Left kidney (tissue), 8 donors: ENCODE measurements at places on chromosomes 1 and 21.

- DNase-seq: no peak
Measured at GRCh38 chr1:41762251-41762650, 156.5 kb downstream of the HIVEP3 start.

- DNase-seq: no peak
Measured at GRCh38 chr1:64050601-64051000, 152.8 kb upstream of the UBE2U start.

DNA sequence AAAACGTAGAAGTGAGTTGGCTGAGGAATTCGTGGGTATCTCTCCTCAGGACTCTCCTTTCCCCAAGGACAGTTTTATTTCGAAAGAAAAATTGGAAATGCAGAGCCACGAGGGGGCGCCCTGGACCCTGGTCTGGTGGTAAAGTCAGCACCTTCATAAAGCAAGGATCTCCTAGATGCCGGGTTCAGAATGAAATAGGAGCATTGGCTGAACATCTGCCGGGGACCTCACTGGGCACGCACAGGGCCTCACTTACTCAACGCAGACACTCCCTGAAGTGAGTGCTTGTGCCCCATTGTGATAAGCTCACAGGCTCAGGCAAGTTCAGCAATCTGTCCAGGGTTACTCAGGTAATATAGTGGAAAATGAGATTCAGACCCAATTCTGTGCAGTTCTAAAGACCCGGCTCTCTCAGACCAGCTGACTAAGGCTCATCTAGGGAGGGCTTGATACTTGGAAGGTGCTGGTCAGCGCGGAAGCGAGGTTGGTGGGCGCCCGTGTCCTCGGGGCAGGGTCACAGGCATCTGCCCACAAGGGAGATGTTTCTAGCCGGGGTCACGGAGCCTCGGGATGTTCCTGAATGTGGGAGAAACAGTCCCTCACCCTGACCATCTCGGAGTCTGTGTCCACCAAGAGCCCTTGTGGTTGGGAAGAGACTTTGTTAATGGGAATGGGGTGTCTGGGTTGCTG is 55.7 kb upstream of the ETV3 start:
- peak; percentile 49 for DNase-seq

DNA sequence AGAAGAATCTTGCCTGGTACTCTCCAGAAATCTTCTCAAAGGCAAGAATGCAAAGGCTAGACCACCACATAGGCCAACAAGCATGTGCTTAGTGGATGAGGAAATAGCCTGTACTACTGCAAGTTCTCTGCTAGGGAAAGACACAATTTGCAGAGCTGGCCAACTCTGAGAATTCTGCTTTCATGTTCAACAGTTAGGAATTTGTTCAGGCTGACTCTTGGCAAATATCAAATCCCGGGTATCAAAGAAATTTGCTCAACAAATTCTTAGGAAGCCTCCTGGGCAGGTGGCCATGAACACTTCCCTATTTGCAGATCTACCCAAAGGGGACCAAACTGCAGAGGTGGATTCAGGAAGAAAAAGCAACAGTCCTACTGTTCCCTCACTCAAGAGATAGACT is 15.0 kb upstream of the H3-3A start:
- no peak for DNase-seq

DNA sequence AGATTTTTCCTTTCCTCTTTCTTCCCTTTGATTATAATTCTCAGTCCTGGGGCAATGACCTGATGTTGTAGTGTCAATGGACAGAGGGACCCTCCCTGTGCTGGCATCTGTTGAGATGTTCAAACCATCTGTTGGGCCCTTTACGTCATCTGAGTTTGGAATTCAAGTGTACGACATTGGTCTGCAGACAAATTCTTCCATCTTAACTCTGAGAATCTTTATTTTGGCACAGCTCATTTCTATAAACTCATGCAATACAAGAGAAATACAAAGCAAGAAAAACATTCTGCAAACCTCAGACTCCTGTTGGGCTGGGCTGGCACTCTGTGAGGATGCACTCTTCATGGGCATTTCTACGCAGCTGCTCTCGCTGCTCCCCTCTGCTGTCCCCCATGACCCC is 54.2 kb downstream of the IFI44 start:
- DNase-seq: no peak

DNA sequence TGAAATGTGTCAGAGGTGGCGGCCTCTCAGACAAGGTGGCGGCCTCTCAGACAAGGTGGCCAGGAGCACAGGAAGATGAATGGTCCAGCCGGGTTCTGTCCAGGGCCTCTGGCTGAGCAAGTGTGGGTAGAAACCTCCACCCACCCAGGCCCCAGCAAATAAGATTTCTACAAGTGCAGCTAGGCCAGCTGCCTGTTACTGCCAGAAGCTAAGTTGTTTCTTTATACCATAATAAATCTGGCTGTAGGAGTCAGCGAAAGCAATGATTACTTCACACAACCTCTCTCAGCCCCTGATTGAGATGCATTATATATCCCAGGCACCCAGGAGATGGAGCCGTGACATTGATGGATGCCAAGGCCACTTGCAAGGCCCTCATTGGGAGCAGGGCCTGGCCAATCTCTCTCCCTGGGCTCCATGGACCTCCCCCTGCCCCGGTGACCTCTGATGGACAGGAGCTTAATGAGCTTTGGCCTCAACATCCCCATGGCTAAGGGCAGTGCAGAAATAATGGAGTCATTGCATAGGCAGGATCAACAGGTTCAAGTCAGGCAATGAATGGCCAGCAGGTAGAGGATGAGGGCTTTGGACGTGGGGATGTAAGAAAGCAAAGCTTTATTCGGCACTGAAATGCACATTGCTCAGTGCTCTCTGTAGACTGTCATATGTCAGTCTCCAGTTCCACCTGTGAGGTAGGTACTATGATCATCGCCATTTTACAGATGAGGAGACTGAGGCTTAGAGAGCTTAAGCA is 92.9 kb downstream of the PTPRU start:
- no peak for DNase-seq

DNA sequence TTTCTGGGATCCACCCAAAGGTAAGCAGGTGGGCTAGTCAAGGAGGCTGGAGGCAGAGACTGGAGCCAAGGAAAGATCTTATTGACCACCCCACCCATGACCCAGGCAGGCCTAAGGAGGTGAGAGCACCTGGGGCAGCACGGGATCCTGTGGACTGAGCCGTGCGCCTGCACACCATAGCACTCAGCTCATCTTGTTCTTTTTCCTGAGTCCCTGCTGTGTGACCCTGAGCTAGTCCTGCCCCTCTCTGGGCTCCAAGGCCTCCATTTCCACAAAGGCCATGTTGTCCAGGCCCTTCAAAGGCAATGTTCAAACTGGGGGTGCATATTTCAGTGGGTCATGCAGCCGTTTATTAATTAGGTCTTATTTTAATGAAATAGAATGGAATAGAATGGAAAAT is 7.2 kb downstream of the FAM131C start:
- DNase-seq: no peak

DNA sequence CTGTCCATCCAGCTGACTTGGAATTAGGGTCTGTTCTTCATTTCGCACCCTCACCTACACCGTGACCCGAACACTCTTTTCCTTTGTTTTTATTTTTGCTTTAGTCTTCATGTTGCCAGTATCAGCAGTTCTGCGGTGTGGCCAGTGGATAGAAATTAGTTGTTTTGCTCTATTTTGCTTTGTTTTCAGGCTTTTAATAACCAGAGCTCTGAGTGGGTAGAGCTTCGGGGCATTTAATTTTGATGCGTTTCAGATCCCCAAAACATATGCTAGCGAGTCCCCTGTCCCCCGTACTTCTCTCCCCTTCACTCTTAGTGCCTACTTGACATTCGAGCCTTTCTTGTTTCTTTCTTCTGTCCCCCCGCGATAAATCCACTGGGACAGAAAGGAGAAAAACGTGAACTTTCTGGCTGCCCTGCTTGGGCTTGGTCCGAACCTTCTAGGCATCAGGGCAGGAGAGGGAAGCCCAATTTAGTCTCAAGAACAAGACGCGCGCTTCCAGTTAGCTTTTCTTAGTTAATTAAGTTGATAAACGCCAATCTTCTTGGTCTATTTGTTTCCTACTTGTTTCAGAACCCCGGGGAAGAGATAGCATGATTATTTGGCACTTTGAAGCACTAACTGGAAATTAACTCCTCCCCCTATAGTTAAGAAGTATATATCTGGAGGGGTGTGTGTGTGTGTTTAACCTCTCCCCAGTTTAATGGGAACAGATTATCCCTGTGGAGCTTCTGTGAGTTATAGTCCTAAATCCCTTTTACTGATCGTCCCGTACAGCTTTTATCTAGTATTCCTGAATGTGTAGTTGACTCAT is 839 bp downstream of the SWT1 start:
- DNase-seq: peak; percentile 14

DNA sequence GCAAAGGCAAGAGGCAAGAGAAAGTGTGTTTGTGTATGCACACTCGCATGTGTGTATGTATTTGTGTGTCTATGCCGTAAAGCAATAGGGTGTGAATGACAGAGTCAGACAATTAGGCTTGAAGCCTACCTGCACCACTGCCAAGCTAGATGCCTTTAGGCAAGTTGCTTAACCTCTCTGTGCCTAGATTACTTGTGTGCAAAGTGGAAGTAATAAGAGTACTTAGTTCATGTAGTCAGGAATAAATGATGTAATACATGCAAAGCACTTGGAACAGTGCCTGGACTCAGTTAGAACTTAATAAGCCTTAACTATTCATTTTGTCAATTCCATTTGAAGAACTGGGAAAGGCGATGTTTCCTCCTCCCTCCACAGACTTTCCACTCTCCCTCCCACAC is 31.7 kb downstream of the LAMB3 start:
- no peak for DNase-seq

GRCh38 chr1:54462597-54463258 is 56.5 kb upstream of the SSBP3 start:
- no peak for DNase-seq

DNA sequence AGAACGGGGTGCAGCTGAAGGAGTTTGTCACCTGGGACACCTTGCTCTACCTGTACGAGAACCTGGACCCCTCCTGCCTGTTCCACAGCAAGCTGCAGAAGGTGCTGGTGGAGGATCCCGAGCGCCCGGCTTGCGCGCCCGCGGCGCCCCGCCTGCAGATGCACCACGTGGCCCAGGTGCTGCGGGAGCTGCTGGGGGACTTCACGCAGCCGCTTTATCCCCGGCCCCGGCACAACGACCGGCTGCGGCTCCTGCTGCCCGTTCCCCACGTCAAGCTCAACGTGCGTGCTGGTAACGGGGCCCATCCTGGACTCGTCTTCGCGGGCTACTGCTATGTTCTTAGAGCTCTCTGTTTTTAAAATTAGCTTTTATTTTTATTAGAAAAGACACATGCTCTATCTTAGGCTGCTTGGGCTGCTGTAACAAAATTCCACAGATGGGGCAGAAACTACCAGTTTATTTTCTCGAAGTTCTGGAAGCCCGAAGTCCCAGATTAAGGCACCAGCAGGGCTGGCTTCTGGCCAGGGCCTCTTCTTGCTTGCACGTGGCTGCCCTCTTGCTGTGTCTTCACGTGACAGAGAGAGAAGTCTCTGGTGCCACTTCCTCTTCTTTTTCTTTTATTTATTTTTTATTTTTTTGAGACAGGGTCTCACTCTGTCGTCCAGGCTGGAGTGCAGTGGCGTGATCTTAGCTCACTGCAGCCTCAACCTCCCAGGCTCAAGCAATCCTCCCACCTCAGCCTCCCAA is 38.1 kb downstream of the TRPM2 start:
- no peak for DNase-seq

- DNase-seq: no peak
Measured at GRCh38 chr1:58597076-58597475, 20.0 kb upstream of the TACSTD2 start.

DNA sequence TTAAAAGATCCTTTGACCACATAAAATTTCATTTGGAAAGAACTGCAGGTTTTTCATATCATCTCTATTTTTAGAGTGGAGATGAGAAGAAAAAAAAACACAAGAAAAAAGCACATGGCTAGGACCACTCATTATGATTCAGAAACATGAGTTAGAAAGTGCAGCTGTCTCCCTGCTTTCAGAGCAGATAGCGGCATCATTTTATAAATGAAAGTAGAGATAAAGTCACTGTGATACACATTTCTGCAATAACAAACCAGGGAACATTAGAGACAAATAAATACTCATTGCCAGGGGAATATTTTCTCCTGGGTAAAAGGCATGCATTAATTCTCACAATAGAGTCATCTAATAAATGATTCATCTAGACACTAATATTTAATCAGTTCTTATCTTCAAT is 87.5 kb upstream of the PLPPR4 start:
- DNase-seq: no peak

GRCh38 chr1:78722521-78722920 is 72.9 kb downstream of the IFI44 start:
- DNase-seq: no peak

DNA sequence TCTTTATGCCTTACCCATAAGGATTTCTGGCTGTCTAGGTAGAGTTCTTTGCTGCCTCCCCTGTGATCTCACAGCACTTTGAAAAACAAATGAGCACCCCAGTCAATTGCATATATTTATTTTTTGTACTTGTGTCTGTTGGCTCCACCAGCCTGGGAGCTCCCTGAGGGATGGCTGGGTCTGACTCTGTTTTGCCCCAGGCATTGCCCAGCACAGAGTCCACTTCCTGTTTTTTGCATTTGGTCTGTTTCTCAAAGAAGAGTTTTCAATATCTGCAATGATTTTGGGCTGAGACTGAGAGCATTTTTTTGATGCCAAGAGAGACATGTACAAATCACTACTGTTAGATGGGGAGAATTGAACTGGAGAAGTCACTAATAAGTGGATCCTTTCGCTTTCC is 125.0 kb downstream of the FOXD2 start:
- DNase-seq: no peak

DNA sequence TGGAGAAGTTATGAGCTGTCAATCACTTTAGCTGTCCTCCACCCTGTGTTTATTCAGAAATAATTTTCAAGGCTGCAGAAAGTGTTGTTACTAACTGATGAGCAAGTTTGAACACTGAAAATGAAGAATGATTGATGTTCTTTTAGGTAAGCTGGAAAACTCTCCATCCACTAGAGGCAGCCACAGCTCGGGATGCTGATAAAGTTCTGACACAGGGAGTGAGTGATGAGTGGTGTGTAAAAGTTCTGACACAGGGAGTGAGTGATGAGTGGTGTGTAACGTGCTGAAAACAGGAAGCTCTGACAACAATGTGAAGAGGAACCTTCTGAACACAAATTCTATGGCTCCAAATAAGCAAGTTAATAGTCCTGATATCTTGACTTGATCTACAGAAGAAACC is 197.5 kb upstream of the PTBP2 start:
- DNase-seq: no peak

DNA sequence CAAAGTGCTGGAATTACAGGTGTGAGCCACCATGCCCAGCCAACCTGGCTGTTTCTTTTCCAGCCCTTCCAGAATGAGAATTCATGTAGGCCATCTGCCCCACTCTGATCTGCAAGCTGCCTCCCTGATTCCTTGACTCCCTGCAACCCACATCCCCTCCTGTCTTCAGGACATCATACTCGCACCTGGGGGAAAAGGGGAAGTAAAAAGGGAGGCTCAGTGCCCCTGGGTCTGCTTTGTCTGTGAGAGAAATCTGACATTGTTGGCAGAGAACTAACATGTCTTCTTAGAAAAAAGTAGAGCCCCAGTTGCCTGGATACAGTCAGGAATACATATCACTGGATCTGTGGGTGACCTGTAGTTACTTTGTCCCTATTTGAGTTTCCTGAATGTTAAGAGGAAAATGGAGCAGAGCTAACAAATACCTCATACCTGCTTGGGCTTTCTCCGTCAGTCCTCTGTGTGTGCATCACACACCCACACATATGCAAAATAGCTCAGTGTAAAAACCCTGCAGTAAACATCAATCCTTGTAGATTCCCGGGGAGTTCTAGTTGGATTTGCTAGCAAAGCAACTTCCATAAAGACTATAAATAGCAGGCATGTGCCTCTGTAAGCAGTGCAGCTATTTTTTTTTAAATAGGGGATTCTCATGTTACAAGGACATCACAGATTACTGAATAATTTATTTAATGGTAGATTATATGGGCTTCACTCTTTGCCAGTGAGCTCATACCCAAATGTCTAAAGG is 62.9 kb downstream of the TEX35 start:
- peak; percentile 21 for DNase-seq
